Stimulated activated CD8-positive, alpha-beta memory T cell treated with anti-CD3 and anti-CD28 coated beads, Interleukin-7, amount 100 ng/mL, for 1 hour (primary cell): ENCODE measurements at places on chromosomes 5 and 9.

GRCh38 chr5:51326844-51327243 is 56.4 kb upstream of the ISL1 start:
- DNase-seq, result no peak

- no peak for DNase-seq
Observed at GRCh38 chr5:15702102-15702501, 202.1 kb downstream of the FBXL7 start.

DNA sequence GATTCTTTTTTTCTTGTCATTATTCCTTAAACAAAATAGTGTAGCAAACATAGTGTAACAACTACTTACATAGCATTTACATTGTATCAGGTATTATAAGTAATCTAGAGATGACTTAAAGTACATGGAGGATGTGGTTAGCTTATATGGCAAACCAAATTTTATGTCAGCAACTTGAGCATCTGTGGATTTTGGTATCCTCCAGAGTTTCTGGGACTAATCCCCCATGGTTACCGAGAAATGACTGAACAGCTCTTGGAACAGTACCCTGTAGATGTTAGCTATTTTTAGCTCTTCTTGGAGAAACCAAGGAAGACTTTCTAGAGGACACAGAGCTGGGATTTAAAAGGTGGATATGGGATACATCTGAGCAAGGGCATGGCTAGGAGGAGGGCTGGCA is 157.6 kb upstream of the KLF4 start:
- no peak for DNase-seq

- no peak for DNase-seq
Observed at GRCh38 chr5:159230657-159231056, 21.3 kb upstream of the RNF145 start.

- no peak for DNase-seq
Observed at GRCh38 chr9:93183131-93183662, 742 bp upstream of the WNK2 start.

- no peak for DNase-seq
Observed at GRCh38 chr5:61287474-61287873, 44.6 kb upstream of the ZSWIM6 start.
